Right hindlimb (tissue), 1 donor: ENCODE measurements at places on chromosomes 5 and 9.

- DNase-seq = no peak
Measured at GRCh38 chr9:71955300-71955915, 44.0 kb downstream of the C9orf85 start.

- DNase-seq = no peak
Measured at GRCh38 chr5:74454263-74455030, 186.1 kb downstream of the ENC1 start.

- no peak for DNase-seq
Measured at GRCh38 chr5:93593476-93594131, 10.6 kb downstream of the NR2F1 start.

- DNase-seq = no peak
Measured at GRCh38 chr5:160242145-160242544, 12.8 kb downstream of the FABP6 start.

- no peak for DNase-seq
Measured at GRCh38 chr5:143554187-143554717, 150.8 kb upstream of the NR3C1 start.

DNA sequence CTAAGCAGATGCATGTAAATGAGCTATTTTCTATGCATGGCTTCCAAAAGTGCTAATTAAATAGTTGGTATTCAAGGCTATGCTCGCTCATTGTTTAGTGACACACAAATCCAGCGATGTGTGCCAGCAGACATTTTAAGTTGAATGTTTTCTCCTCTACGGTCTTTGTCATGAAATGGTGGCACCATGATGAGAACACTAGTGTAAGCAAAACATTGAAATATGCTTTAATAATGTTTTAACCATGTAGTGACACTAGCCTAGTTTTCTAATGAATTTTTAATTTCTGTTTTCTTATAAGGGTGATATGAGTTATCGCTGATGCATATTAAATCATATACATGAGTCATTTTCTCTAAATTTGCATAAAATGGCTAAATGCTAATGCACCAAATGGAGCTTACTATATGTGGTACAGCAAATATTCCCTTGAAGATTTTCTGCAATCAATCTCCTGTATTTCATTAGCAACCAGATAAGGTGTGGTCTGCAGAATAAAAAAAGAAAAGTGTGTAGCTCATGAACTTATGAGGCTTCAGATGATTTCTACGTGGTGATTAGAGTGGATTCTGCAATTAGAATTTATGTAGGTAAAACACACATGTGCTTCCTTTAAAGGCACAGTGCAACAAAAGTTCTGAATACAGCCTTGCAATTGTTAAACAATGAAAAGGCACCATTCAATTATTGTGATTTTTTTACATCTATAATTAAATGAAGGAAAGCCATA lies 226.6 kb downstream of the MEF2C start:
- DNase-seq = no peak
